ENCODE measurements at places on chromosomes 5 and 9.

DNA sequence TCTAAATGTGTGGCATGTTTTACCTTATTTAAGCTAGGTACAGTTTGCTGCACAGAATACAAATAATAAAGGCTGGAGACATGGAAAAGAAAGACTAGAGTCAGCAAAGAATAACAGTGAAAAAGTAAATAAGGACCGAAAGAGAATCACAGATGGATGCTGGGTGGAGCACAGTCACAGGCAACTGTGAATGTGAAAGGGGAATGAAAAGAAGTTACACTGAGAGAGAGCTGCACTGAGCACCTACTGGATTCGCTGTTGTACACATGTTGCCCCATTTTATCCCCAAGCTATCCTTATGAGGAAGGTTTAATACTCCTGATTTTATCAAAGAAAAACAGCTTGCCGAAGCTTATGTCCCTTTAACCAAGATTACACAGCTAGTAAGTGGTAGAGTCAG lies 165.4 kb upstream of the RGMB start:
- DNase-seq: no peak

GRCh38 chr5:74367934-74368333 lies 272.6 kb downstream of the ENC1 start:
- DNase-seq: no peak

DNA sequence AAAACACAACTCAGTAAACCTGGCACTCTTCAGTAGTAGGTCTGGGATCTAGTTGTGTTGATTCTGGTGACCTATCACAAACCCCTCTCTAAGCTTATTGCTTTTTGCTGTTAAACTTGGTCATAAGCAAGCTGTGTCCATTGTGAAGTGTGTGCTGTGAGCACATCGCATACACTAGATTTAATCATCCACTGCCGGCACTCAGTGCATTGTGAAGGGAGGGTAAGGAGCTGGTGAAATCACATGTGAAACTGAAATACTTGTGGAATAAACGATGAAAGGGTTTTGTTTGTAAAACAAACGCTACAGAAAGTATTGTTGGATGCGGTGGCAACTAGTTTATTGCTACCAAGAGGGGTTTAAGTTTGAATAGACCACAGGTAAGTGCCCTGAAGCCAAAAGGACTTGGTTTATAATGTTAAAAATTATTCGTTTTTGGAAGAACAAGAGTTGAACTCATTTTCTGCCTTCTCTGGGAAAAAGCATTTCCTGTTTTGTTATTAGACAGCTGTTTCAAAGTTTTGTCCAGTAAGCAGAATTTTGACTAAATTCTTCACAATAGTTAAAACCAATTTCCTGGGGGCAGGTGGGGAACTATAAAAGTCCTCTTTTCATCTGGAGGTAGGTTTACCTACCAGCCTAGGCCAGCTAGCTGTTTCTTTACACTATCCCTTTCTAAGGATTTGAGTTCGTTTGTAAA lies 24.6 kb downstream of the TJP2 start:
- DNase-seq: no peak

DNA sequence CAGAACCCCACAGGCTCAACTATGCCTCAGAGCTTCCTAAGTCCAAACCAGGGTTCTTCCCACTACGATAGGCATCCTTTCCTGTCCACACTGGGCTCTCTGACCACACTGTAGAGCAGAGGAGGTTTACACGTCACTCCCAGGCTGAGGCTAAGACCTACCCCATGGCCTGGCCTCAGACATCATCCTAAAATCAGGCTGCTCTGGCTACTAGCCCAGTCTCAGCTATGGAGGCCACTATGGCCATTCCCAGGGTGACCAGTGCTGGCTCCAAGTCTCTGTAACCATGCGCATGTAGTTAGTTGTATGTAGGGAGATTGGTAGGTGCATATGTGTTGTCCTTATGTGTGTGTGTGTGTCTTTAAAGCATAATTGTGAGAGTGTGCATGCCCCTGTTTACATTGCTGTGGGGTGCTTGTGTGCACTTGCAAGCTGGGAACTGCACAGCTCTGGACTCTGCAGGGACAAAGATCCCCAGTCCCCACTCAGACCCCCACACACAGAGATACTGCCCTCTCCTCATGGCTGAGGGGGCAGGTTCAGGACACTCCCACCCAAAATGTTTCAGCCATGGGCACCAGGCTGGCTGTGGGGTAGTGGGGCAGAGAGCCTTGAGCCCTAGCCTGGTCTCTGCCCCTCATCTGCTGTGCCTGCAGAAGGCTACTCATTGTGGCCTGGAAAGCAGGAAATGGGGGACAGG lies 12.3 kb downstream of the PDLIM4 start:
- DNase-seq: no peak

DNA sequence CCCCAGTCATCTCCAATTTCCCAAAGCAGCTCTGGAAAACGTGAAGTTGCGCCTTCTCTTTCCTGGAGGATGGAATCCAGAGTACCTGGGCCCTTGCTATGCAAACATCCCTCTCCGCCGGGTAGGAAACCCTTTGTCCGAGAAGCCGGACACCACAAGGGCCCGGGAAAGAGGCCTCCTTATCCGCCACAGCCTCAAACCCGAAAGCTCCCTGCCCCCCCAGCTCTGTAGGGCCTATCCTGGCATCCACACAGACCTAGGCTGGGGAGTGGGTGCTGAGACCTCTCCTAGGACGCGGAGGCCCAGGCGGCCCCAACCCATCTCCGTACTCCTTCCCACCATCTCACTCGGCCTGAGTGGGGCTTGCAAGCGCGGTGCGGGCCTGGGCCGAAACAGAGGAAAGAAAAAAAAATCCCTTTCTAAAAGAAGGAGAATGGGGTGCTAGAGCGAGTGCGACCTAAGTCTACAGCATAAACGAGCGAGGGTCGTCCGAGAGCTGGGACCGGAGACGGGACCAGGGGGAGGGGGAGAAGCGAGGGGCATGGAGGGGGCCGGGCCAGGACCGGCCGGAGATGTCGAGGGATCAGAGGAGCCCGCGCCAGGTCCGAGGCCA lies 624 bp downstream of the FBXW11 start:
- no peak for DNase-seq

- no peak for DNase-seq
Measured at GRCh38 chr5:126410623-126411022, 12.6 kb upstream of the GRAMD2B start.

- DNase-seq: peak; percentile 14
Measured at GRCh38 chr5:10987925-10988504, 227.0 kb upstream of the DAP start.

All from MV-4-11 (cell line).